ENCODE measurements at places on chromosomes 2 and 18.

GRCh38 chr2:43221763-43222474, 4.5 kb downstream of the ZFP36L2 start:
- peak; percentile 39 for DNase-seq

DNA sequence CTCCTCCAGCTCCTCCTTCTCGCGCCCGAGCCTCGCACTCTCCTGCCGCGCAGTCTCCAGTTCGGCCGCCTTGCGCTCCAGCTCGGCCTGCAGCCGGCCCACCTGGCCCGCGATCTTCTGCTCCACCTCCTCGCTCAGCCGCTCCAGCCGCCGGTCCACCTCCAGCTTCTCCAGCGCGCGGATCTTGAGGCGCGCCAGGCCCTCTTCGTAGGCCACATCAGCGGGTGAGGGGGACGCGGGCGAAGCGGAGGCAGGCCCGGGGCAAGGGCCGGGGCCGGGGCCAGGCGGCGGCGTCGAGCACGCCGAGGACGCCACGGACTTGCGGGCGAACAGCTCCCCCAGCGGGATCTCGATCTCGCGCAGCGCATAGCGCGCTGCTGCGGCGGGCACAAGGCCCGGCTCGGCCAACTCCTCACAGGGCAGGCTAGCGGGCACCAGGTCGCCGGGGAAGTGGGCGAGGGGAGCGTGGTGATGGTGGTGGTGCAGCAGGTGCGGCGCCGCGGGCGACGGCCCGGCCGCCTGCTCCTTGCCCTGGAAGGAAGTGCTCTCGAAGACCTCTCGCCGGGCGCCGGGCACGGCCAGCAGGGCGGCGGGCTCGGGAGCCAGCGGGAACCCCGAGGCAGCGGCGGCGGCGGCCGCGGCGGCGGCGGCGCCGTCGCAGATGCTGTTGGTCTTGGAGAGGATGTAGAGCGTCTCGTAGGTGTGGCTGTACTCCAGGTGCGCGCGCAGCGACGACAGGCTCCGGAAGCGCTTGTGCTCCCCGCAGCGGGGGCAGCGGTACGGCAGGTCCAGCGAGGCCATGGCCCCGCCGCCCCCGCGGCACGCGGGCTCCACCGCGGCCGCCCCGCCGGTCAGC, 15.2 kb downstream of the FBXO41 start:
- peak; percentile 70 for DNase-seq

- DNase-seq: no peak
Measured at GRCh38 chr2:139478165-139478914, 698.1 kb upstream of the NXPH2 start.

DNA sequence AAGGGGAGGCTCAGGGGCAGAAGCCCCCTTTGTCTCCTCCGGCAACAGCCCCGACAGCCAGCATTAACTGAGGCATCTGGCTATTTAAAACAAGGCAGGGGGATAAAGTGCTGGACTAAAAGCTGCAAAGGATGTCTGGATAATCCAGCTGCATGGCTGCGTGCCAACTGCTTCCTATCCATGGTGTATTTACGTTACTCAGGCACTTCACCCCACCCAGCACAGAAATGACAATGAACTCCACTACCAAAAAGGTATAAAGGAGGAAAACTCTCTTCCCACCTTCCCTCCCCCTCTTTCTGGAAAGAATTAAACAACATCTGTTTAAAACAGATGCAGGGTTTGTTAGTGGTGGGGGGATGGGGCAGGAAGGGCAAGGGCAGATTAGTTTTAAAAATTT, 82.5 kb downstream of the SPRED2 start:
- DNase-seq: no peak

- DNase-seq: no peak
Measured at GRCh38 chr2:213185147-213185822, 33.9 kb upstream of the IKZF2 start.

GRCh38 chr2:149596471-149596870, 8.9 kb upstream of the MMADHC start:
- no peak for DNase-seq

- DNase-seq: no peak
Measured at GRCh38 chr2:196440413-196440812, 199.1 kb upstream of the CCDC150 start.

- no peak for DNase-seq
Measured at GRCh38 chr2:211436182-211436581, 879.8 kb downstream of the CPS1 start.

GRCh38 chr2:42494355-42495233, 812 bp upstream of the KCNG3 start:
- peak; percentile 52 for DNase-seq

DNA sequence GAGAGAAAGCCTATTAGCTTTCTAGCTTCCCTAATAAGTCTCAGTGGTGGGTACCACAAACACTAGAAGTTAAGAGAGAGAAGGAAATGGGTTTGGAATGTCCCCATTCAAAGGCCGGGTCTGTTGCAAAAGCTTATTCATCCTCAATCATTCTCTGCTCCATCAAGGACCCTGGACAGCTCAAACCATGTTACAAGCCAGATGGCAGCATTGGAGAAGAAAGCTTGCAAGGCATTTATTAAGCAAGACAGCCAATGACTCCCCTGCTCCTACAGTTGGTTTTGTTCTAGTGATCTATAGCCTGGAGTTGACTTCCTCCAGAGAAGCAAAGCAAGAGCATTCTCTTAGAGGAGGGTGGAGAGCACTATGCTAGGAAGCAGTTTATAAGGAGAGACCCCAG, 86.9 kb upstream of the LMAN1 start:
- DNase-seq: no peak

DNA sequence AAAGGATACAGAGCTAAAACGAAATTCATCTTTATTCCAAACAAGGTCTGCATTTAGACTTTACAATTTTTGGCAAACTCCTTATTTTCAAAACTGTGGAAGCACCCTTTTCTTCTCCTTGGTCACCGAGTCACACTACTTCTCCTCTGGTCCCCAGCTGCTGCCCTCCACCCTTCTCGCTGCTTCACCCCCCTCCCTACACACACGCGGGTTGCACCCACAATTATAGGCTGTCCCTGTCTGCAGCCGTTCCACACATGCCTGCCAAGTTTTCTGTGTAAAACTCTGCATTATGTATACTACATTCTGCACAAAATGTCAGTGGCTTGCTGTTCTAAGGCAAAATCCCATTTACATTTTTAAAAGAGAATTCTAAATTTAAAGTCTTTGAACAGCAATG, 63.5 kb downstream of the PTPN2 start:
- DNase-seq: no peak

GRCh38 chr2:42810971-42811811, 18.8 kb upstream of the HAAO start:
- DNase-seq: peak; percentile 26

DNA sequence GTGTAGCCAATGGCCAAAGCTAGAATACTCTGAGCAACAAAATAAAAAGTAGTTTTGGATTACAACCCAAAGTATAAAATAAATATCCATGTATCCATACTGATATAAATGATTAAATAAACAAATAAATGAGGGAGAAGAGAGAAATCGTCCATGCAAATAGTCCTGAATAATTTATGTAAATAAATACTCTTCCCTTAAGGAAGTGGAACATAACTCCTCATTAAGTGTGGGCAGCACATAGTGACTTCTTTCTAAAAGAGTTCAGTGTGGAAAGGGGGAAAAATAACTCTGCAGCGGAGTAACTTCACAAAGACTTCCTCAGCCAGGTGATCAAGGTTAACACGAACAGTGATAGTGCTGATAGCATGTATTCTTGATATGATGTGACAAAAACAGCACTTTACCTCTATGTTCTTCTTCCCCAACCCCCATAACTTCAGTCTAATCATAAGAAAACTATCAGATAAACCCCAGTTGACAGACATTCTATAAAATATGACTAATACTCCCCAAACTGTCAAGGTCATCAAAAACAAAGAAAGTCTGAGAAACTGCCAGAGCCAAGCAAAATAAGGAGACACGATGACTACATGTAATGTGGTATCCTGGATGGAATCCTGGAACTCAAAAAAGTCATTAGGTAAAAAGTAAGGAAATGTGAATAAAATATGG, 30.7 kb downstream of the METTL8 start:
- DNase-seq: no peak

DNA sequence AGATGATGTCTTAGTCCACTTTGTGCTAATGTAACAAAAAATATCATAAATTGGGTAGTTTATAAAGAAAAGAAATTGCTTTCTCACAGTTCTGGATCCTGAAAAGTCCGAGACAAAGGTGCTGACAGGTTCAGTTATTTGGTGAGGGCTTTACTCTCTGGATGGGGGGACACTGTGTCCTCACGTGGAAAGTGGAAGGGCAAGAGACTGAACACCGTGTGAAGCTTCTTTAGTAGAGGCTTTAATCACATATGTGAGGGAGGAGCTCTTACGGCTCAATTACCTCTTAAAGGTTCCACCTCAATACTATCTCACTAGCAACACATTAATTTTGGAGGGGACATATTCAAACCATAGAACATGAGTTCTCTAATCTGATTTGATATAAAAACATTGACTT, 204.3 kb downstream of the FSIP2 start:
- no peak for DNase-seq

GRCh38 chr18:49681387-49681786, 119.5 kb downstream of the LIPG start:
- no peak for DNase-seq

DNA sequence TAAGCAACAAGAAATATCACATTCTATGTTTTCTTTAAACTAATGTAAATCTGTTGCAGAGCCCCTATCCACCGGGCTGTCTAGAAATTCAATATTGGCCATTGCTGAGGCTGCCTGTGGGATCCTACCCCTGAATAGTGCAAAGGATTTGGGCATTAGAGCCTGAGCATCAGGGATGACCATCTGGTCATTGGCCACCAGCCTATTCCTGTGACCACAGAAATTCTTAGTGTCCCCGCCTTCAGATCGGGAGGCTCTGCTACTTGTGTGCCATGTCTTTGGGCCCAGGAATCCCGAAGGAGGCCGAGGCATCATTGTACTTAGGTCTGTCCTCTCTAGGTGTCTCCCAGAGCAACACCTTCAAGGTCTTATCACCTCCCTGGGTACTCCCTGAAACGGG, 73.8 kb downstream of the HRH4 start:
- DNase-seq: no peak

GRCh38 chr18:53644799-53645471, 579.5 kb downstream of the MBD2 start:
- no peak for DNase-seq

- DNase-seq: no peak
Measured at GRCh38 chr2:216362730-216363129, 9.6 kb downstream of the MARCHF4 start.

GRCh38 chr2:150847578-150847977, 360.1 kb upstream of the RND3 start:
- DNase-seq: no peak

GRCh38 chr2:120498576-120499394, 152.8 kb downstream of the INHBB start:
- DNase-seq: no peak

DNA sequence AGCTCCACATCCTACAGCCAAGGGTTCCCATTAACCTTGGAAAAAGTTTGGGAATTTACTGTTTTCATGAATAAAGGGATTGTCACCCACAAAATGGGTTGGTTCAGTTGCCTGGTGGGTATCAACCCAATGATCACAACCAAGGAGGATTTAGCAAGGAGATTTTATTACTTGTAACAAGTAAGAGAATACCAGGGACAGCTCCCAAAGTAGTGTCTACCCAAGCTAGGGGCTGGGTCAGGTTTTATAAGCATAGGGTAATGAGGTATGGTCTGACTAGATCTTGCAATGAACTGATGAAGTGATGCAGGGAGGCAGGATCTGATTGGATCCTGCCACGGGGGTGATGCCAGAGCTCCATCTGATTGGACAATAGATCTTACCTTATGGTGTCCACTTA, 681.8 kb downstream of the SLC4A3 start:
- no peak for DNase-seq
